ENCODE measurements at places on chromosomes 5 and 9.

- no peak for DNase-seq
These were observed 48.6 kb downstream of the PSMB7 start for GRCh38 chr9:124366476-124367220.

DNA sequence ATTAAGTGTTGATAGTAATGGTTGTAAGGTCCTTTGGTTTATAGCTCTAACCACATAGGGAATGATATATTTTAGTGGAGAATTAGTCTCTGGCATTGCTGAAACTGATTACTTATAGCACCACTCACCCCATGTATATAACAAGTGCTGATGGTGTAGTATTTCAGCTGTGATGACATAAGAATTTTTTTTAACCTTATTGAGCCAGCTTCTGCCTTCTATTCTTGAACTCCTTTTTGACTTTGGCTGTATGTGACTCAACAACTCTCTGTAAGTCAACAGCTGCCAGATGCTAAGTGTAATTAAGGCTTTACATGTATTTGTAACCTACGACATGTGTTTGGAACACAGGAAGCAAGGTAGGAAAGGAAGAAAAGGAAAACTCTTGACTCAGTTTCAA lies 929.6 kb upstream of the WWC1 start:
- no peak for DNase-seq

GRCh38 chr9:137494104-137494544 lies 35.0 kb upstream of the NSMF start:
- peak; percentile 8 for DNase-seq

DNA sequence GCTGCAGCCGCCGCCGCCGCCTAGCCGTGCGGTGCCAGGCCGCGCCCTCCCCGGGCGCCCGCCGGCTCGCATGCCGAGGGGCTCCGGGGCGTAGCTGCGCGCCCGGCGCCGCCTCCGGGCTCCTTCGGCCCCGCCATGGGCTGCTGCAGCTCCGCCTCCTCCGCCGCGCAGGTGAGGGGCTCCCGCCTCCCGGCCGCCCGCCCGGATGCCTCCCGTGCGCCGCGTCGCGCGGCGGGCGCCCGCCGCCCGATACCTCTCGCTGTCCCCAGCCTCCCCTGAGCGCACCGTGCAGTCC lies 230 bp downstream of the SLC44A1 start:
- DNase-seq, result no peak

DNA sequence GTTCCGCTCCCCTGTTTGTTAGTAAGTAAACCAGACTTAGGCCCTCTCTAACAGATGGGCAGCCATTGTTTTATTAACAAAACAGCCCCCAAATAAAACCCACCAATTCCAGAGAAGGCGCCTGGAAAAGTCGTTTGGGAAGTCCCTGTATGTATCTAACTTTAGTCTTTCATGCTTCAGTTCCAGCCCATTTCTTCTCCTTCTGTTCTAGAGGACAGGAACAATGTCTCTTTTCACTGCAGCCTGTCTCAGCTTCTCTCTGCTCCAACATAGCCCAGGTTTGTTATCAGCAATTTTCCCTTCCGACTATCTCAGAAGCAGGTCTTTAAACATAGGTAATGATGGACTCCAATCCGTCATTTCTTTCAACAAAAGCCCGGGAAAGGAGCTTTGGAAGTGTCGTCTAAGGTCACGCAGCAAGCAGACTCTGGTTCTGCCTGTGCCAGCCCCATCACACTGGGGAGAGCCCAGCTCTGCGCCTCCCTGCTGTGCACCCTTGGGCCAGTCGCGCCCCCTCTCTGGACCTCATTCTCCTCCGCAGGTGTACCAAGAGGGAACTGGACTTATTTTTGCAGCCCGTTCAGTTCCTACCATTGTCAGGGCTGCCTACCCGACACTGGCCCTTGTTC lies 9.6 kb upstream of the AKNA start:
- DNase-seq, result no peak

GRCh38 chr5:476102-476813 lies 33.3 kb downstream of the EXOC3 start:
- no peak for DNase-seq

GRCh38 chr5:3324421-3325101 lies 271.1 kb upstream of the IRX1 start:
- DNase-seq, result no peak
